Left renal cortex interstitium (tissue), 4 donors: ENCODE measurements at places on chromosomes 13 and 19. TPM values are rescaled to one million over a fixed set of nuclear protein-coding genes. Genes with fewer than 3 reads are reported as not detected.

POSTN gene
- 248 TPM for polyA plus RNA-seq

SMIM44 gene
- polyA plus RNA-seq, result not detected

INSL3 gene
- 0.55 TPM for polyA plus RNA-seq

CGB3 gene
- polyA plus RNA-seq, result not detected

ZNF729 gene
- 0.44 TPM for polyA plus RNA-seq

IGFL2 gene
- not detected for polyA plus RNA-seq

CD70 gene
- polyA plus RNA-seq, result not detected

MCF2L gene
- 23.3 TPM for polyA plus RNA-seq

SIGLEC14 gene
- polyA plus RNA-seq, result not detected

CYP2F1 gene
- polyA plus RNA-seq, result not detected

SYDE1 gene
- polyA plus RNA-seq, result 26.2 TPM

MAB21L1 gene
- 0.07 TPM for polyA plus RNA-seq

ANO8 gene
- 8.3 TPM for polyA plus RNA-seq

ZNF808 gene
- 9.6 TPM for polyA plus RNA-seq

SCEL gene
- not detected for polyA plus RNA-seq

CD37 gene
- 40.7 TPM for polyA plus RNA-seq

LRRC63 gene
- polyA plus RNA-seq, result 0.16 TPM

COX6B2 gene
- 1.8 TPM for polyA plus RNA-seq

BORA gene
- polyA plus RNA-seq, result 7.2 TPM

CACNG7 gene
- polyA plus RNA-seq, result 0.99 TPM

HIF3A gene
- polyA plus RNA-seq, result 69.7 TPM
